ENCODE measurements at places on chromosomes 4 and X. TPM values are rescaled to one million over a fixed set of nuclear protein-coding genes. Genes with fewer than 3 reads are reported as not detected.

The CXCL10 gene
- total RNA-seq = not detected

The CRMP1 gene
- under 0.01 TPM for total RNA-seq

The PCDH7 gene
- total RNA-seq = 3.8 TPM

The SPANXN4 gene
- total RNA-seq = not detected

The VEGFC gene
- 56.9 TPM for total RNA-seq

The SMC1A gene
- 14.4 TPM for total RNA-seq

The CXCL13 gene
- total RNA-seq = not detected
